ENCODE measurements at places on chromosomes 11 and 22.

DNA sequence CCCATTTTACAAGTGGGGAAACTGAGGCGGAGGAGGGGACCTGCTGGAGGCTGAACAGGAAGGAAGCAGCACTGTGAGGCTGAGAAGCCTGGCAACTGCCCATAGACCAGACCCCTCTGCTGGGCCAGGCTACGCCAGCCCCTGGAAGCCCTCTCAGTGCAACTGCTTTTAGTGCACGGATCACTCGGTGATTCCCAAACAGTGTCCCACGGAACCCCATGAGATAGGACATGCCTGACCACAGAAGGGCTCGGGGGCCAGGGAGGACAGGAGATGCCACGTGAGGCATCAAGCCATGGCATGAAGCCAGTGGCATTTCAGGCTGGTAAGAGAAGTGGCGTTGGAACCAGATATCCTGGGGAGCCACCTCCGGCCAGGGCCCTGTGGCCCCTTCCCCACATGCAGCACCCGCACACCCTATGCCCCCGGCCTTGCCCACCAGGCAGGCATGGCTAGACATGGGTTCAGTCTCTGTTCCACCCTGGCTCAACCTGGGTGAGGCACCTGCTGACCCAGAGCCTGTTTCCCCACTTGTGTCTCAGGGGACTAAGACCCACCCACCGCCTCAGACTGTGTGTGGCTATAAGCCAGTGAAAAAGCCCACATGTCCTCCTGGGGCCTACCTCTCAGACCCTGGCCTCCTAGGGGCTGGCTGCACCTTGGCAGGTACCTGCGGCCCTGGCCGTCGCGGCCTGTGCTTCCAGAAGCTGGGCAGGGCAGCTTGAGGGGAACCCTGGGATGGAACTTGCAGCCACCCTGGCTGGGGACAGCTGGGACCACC is 84.1 kb downstream of the WNT7B start:
- no peak for DNase-seq

- no peak for DNase-seq
Measured at GRCh38 chr22:20458530-20459151, 21.0 kb upstream of the SCARF2 start.

DNA sequence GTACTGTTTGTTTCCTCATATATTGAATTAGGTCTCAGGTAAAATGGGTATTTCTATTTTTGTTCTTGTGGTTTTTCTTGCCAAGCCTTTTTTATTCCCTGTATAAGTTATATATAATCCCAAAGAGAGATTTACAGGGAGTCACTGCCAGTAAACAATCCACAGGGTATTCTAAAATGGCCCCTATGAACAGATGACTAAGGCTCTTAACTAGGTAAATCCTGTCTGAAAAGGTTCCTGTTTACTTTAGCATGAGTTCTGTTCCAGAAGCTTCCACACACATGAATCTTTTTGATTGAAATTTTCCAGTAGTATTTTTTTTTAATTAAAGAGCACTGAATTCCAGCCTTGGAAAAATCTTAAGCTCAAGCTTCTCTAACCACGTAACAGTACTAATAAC is 552.8 kb upstream of the CCDC179 start:
- no peak for DNase-seq

DNA sequence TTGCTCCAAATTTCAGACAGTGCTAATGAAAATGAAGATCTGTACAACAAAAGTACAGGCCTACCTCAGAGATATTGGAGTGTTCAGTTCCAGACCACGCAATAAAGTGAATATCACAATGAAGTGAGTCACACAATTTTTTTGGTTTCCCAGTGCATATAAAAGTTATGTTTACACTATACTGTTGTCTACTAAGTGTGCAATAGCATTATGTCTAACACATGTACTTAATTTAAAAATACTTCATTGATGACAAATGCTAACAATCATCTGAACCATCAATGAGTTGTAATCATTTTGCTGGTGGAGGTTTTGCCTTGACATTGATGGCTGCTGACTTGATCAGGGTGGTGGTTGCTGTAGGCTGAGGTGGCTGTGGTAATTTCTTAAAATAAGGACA is 60.6 kb upstream of the E2F8 start:
- DNase-seq: no peak

DNA sequence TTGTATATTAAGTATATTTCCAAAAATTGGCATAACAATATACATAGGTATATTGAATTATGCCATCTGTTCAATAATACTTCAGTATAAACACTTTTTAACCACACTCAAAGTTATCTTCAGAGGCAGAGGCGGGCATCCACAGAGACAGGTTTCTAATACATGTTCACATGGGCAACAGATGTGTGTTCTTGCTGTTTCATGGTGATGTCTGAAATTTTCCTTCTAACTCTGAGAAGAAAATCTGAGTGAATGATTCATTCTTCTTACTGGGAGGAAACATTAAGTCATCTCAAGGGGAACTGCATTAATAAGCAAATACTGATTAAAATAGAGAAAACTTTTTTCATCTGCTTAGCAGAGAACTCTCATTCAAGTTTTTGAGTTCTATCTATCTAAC is 1074.5 kb downstream of the LRRC4C start:
- DNase-seq: no peak

GRCh38 chr22:39545386-39546365 is 13.1 kb upstream of the RPS19BP1 start:
- DNase-seq: no peak

- DNase-seq: no peak
Measured at GRCh38 chr22:27499121-27499520, 302.4 kb downstream of the MN1 start.

All from cerebellar nuclear complex (tissue), 1 donor.